Cerebellar nuclear complex (tissue), 1 donor: ENCODE measurements at places on chromosomes 2 and 18.
A peak's percentile ranks its signal among the peaks of the same experiment; 100 is the strongest.

DNA sequence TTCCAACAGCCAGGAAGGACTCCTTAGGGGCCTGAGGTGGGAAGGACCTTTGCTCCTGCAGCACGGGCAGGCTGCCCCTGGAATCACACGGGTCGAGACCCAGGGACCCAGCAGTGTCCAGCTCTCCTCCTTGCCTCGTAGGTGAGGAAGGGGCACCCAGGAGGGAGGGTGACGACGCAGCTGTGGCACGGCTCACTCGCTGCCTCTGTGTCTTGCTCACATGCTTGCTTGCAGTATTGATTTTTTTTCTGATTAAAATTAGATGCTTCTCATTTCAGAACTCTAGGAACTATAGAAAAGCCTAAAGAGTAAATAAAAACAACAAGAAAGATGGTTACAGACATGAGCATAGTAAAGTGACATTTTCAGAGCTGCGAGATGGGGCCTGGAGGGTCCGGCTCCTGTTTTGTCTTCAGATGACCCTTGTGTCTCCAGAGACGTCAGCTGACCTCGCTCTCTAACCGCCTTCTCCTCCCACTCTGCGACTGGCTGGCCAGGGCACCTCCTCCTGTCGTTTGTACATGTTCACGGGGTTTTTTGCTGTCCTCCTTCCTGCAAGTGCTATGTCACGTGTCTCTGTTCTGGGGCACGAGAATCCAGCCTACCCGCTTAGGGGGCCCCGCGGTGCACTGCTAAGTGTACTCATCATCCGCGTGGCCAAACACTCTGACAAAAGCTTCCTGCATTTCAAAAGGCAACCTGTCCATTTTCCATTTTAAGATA lies 65.7 kb upstream of the ZNF236 start:
- DNase-seq = no peak

DNA sequence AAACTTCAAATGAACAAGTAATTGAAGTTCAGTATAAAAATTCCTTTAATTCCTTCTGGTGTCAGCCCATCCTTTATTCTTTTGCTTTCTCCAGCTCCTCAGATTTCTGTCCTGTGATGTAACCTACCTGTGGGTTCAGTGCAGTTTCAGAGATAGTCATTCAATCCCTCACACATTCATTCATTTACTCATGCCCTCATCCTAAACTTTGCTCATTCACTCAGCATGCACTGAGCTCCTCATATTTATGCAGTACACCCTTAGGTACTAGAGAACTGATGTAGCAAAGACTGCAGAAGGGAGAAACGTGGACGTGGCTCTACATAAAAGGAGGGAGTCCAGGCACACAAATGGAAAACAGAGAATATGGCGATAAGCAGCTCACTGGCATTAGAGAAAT lies 45.3 kb upstream of the STAT1 start:
- DNase-seq = no peak

DNA sequence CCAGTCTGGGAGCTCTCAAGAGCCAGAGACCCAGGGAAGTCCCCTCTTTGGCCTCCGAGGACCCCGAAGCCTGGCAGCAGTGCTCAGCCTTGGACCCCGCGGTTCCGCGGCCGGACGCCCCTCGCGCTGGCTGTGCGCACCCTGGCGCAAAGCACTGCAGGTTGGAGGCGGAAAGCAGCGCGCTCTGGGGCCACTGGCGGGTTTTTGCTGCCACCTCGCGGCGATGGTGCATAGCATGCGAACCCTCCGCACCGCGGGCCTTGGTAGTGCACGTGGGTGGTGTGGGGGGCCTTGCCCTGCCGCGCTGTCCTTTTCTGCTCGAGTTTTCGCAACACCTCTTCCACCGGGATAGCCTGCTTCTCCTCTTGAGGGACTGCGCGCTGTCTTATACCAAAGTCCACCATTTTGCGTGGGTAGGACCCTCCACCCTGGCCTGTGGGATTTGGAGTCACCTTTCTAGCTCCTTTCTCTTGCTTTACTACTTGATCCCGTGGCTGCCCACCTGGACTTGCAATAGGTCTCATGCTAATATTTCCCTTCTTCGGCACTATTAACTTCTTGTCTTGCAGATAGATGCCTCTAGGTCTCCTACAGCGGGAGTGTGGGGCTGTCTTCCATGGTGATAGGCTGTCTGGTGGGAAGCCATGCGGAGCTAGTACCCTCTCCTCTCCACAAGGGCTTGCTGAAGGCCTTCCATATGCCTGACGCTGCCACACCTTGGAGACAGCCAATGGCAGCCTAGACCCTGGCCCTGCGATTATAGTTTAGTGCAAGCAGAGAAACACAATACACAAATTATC lies 14.3 kb downstream of the SIX3 start:
- DNase-seq = peak; percentile 13

GRCh38 chr2:236102971-236103370 lies 65.2 kb downstream of the GBX2 start:
- no peak for DNase-seq

- no peak for DNase-seq
Measured at GRCh38 chr2:74740741-74741431, 86.8 kb downstream of the SEMA4F start.

DNA sequence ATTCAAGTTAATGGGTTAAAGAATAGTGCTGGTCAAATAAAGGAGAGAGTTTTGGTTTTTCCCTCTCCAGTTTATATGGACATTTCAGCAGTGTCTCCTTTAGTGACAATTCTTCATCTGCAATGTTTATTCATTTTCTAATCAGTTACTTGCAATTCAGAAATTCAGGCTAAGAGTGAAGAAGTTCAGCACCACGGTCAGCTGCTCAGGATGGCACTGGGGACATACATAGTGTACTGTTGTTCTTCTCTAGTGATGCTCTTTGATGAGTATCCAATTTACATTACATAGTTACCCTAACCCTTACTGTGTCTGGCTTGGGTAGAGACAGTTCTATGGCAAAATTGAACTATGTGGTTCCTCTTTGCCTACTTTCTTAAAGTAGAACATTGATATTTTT lies 412.7 kb downstream of the CNTNAP5 start:
- no peak for DNase-seq

DNA sequence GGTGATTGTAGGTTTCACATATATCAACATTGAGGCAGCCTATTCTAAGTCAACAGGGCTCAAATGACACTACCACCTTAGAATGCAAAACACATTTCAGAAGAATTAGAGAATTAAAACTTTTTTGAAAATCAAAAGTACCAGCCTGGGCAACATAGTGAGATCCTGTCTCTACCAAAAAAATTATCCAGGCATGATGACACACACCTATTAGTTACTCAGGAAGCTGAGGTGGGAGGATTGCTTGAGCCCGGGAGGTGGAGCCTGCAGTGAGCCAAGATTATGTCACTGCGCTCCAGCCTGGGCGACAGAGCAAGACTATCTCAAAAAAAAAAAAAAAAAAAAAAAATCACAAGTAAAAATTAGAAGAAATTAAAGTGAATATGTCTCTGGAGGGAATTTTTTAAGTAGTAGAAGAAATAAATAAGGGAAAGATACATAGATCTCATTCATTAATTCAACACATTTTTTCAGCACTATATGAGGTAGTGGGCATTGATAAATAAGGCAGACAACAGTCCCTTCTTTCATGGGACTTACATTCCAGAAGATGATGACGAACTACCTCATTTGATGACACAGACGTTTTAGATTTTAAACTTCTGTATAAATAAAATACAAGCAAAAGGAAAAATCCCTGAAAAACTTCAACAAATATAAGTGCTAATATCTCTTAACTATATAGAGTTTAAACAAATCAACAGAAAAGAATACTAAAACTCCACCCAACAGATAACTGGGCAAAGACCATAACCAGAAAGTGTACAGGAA lies 42.3 kb downstream of the STPG4 start:
- no peak for DNase-seq

- no peak for DNase-seq
Measured at GRCh38 chr18:61791031-61791430, 101.8 kb downstream of the RNF152 start.

- no peak for DNase-seq
Measured at GRCh38 chr2:9167718-9168657, 38.6 kb upstream of the ASAP2 start.

DNA sequence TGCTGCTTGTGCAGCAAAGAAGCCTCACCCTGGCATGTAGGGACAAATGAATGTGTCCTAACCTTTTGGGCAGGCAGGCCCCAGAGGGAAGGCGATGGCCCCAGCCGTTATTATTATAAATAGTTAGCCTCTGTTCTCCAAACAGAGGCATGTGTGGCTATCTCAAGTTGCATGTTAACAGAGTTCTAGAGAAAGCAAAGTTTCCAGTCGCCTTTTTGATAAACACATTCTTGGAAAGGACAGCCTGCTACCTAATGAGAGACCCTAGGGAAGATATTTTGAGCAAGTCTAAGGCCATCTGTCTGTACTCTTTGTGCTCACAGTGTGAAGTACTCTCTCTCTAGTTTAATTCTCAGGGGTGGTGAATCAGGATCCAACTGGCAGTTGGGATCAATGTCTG lies 97.4 kb upstream of the FHL2 start:
- DNase-seq = no peak

DNA sequence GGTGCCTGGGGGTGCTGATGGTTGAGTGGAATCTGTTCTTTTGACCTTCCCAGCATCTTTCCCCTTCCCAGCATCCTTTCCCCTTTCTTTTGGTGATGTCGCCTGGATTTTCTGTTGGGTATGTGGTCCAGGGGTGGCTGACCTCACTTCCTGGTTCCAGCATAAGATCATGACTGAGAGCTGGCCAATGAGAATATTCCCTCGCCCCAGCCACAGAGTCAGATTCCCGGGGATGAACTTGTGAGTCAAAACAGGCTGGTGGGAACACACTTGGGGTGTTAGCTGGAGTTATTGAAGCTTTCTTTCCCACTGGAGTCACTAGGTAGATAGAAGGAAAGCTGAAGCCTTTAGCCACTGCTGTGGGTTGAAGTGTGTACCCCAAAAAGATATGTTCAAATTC lies 28.0 kb upstream of the FOSL2 start:
- no peak for DNase-seq

GRCh38 chr18:78518805-78519204 lies 460.8 kb upstream of the SALL3 start:
- DNase-seq = no peak

GRCh38 chr2:45329045-45329677 lies 281.9 kb downstream of the SRBD1 start:
- no peak for DNase-seq

- DNase-seq = no peak
Measured at GRCh38 chr18:75805265-75805664, 377.8 kb upstream of the SMIM21 start.

DNA sequence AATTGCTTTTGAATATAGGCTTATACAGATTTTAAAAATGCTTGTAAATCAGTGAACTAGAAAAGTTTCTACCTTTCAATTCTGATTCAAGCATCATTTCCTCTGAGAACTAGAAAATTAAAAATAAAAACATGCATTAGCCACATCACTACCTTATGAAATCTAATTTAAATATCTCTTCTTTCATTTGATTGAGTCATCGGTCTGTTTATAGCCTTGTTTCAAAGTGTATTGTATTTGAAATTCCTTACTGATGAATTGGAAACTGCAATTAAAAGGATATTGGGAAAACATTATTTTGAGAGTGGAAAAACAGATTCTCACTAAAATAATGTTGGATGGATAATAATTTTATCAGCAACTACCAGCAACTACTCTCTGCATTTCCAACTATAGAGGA lies 717.7 kb upstream of the FAM98A start:
- DNase-seq = no peak

DNA sequence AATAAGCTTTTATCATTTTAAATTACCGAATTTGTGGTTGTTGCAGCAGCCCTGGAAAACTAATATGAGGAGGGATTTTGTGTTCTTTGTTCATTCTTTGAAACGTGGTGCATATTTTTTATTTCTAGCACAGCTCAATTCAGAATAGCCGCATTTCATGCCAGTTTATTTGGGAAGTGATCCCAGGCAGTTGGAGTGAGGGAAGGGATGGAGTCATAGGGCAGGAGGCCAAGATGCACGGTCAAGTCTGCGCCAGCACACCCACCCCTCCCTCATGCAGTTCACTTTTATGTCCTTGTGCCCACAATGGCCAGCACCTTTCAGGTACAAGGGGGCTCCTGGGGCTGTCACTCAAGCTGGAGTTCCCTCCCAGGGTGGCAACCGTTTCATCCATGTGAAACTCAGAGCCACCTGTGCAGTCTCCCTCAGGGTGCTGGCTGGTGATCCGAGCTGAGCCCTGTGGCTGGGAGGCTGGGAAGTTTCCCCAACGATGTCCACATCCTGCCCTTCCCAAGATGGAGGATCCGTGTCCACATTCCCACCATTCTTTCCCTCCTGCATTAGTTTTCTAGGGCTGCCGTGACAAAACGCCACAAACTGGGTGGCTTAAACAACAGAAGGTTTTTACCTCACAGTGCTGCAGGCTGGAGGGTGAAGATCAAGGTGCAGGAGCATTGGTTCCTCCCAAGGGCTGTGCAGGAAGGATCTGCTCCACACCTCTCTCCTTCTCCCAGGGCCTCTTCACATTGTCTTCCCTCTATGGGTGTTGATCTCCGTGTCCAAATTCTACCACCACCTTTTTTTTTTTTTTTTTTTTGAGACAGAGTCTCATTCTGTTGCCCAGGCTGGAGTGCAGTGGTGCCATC lies 68.5 kb upstream of the ITGA6 start:
- no peak for DNase-seq

- DNase-seq = no peak
Measured at GRCh38 chr2:121977326-121977725, 221.9 kb downstream of the TSN start.

DNA sequence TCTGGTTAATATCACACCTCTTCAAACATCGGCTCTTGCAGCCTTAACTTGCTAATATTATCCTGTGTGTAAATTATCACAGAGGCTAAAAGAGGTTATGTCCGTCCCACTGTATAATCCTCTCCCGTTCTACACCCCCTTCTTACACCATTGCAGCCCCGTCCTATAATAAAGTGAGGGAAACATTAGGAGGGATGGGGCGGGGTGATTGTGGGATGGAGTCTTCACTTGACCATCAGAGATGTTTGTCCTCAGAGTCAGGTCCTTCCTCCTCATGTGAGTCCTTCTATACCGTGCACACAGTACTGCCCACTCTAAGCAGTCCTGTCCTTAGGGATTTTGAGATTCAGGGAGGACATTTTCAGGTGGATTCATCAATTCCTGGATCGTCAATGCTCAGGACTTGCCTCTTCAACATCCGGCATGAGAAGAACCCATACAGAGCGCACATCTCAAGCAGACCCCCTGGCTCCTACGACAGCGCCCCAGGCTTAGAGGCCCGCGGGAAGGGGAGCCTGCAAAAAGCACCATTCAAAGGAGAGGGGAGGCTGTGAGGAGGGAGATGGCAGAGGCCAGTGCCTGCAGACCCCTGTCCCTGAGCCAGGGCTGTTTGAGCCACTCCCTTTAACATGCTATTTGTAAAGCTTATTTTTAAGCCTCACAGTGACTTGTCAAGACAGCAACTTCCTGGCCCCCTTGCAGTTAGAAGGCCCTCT lies 42.8 kb upstream of the ASB18 start:
- no peak for DNase-seq

- no peak for DNase-seq
Measured at GRCh38 chr2:169038338-169038757, 7.2 kb upstream of the ABCB11 start.

DNA sequence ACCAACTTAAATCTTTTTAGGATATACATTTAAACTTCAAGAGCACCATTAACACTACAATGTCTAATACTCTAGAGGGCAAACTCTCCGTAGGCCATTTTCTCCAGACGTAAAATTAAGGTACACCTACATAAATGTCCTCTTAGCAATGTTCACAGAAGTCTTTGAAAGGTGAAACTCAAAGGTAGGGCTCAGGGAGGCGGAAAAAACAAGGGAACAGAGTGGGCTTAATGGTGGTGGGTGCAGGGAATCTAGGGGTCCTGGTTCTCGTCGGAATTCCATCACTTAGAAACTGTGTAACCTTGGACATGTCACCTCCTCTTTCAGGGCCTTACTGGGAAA lies 668 bp downstream of the NFU1 start:
- DNase-seq = no peak
